ENCODE measurements at places on chromosomes 3 and 15.

- no peak for DNase-seq
These were observed 285.3 kb downstream of the SV2B start for GRCh38 chr15:91385311-91385710.

DNA sequence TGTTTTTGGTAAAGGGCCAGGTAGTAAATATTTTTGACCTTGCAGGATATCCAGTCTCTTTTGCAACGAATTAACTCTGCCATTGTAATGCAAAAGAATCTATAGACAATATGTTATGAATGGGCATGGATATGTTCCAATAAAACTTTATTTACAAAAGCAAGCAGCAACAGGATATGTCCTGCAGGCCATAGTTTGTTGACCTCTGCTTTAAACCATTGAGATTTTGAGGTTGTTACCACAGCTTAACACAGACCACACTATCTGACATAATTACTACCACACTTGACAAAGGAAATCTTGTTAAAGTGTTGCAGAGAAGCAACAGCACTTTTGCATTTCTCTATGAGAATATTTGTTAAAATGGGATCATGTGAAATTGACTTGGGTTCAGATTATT is 349.3 kb downstream of the ERC2 start:
- DNase-seq, result no peak

DNA sequence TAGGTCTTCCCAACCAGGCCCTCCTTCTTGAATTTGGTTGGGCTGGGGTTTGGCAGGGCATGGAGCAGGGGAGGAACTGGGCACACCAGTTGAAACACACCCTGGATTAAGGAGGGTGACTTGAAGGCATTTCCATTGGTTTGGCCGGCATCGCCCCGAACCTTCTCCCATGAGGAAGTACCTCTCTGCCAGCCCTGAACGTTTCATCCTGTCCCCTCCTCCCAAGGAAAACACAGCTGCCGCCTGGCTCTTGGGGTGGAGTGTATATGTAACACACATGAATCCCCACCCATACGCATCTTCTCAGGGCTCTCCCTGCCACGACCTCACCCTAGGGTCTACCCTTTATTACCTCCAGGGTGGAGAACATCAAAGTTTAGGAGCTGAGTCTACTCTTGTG is 14.6 kb downstream of the UBAP1L start:
- no peak for DNase-seq

- no peak for DNase-seq
These were observed 465.9 kb upstream of the RASGRP1 start for GRCh38 chr15:39030291-39031070.

GRCh38 chr3:98240131-98240530 is 23.9 kb upstream of the OR5H6 start:
- no peak for DNase-seq

GRCh38 chr3:167874671-167875372 is 139.3 kb downstream of the SERPINI1 start:
- DNase-seq, result no peak

DNA sequence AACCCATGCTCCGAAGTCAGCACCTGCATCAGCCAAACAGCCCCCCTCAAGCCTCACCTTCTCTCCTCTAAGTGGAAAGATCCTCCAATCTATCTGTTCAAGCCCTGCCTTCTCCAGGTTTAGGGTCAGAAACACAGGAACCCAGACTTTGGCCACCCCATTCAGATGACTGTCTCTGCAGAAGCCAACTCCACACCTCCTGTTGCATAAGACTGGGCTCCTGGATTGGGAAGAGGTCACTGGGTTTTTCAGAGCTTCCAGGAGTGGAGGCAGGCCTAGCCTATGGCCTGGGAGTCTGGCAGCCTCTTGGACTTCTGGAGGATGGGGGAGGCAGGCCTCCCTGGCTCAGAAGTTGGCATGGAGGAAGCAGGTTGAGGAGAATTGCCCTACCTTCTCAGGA is 21.5 kb downstream of the CCDC33 start:
- no peak for DNase-seq

- DNase-seq, result no peak
These were observed 97.8 kb upstream of the IGSF10 start for GRCh38 chr3:151558661-151559060.

GRCh38 chr15:73910522-73911303 is 15.5 kb upstream of the LOXL1 start:
- DNase-seq, result no peak

DNA sequence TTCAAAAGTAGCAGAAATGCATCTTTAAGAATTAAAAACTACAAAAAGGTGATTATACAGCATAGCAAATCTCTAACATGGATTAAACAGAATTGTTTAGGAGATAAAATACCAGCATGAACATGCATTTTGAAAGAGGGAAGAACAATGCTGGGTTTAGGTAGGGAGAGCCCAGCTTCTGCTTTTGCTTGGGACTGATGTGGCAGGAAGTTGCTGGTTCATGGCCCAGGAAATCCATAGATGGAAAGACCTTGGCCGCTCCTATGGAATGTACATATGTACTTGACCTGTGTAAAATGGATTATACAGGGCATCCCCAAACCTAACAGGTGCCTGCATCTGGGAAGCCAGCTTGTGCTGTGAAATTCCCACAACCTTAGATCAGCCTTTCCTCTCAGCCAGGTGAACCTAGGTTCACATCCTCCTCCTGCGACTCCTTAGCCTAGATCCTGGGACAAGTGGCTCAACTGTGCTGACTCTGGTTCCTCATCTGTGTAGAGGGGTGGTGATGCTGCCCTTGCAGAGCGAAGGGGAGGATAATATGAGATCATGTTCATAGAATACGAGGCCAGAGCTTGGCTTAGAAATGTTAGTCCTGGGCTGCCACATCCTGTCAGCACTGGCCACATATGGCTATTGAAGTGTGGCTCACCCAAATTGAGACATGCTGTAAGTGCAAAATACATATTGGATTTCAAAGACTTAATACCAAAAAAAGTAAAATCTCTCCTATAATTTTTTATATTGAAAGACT is 47.0 kb upstream of the PLXNA1 start:
- DNase-seq, result no peak

DNA sequence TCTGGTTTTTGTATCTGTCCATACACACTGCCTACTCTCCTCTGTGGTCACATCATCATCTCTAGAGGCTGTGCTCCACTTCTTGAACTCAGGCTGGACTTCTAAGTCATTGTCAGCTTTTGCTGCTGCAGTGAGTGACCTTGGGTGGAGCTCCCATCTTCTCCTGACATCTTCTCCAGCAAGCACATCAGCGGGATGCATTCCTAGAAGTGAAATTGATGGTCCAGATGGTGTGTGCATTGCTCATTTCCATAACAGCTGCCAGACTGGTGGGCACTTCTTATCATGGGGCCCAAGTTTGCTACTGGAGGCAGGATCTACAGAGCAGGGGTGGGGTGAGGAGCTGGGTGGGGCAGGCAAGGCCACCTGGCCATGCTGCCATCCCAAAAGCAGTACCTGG is 109.9 kb downstream of the DNAJB8 start:
- no peak for DNase-seq

DNA sequence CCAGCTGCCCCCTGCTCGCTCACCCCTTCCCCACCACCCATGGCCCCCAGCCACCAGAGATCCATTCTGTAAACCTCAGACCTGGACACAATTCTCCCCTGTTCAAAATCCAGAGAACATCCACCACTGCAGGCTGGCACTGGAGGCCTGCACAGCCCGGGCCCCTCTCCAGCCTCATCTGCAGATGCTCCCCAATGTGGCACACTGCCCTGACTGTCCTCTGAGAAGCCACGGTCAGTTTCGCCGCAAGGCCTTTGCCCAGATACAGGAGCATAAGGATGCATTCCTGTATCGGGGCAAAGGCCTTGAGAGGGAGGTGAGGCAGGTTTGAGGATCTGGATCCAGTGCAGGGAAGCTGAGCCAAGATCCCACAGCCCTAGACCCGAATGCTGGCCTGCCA is 175.4 kb upstream of the LINGO1 start:
- DNase-seq, result no peak

DNA sequence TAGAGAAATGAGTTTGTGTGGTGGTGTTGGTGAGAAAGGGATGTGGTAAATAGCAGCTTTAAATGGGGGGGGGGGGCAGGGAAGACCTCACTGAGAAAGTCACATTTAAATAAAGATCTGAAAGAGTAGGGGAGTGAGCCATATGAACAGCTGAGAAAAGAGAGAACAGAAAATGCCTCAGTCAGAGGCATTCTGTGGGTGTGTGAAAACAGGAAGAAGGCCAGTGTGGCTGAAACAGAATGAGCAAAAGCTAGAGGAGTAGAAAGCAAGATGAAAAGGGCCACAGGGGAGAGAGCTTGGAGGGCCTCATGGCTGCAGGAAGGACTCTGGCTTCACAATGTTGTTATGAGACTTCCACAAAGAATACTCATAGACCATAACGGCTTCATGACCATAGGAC is 783.3 kb downstream of the ZPLD1 start:
- no peak for DNase-seq

- DNase-seq, result no peak
These were observed 39.9 kb upstream of the LDHAL6B start for GRCh38 chr15:59166601-59167265.

DNA sequence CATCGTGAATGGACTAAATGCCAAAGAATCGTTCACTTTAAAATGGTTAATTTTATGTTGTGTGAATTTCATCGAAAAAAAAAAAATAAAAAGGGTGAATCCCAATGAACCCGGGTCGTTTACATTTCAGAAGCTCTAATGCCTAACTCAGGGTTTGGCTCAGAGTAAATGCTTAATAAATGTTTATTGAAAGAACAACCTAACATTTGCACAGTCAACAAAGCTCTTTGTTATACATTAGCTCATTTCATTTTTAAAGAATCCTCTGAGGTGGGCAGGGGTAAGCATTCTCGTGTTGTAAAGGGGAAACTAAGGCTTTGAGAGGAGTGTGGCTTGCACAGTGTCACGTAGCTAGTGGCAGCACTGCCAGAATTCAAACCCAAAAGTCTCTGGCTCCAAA is 109.5 kb downstream of the RPLP1 start:
- DNase-seq, result no peak

DNA sequence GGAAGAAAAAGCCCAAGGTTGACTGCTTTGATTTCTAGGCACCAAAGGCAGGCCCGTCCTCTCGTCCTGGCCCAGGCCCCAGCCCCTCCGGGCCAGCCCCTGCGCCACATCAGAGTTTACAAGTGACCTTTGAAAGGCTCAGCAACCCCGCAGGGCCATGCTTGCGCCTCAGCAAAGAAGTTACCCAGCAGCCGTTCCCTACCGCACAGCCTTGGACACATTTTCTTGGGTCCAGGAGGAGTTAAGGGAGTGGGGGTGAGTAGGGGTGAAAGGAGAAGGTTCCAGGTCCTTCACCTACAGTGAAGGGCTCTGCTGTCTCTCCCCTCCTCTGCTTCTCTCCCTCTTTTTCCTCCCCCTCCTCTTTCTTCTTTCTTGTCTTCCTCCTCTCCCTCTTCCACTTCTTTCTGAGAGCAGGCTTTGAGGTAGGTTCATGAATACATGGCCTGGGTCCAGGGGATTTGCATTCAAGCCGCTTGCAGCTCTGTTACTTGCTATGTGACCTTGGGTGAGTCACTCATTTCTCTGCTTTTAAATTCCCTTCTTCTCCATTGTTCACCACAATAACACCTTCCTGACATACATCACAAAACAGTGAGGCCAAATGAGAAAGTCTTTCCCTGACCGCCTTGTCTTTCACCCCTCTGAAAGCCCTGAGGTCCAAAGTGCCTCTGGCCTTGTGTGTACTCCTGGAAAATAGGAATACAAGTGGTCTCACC is 223.3 kb upstream of the TPRG1 start:
- no peak for DNase-seq

- no peak for DNase-seq
These were observed 225.8 kb downstream of the MYRIP start for GRCh38 chr3:40035177-40035576.

DNA sequence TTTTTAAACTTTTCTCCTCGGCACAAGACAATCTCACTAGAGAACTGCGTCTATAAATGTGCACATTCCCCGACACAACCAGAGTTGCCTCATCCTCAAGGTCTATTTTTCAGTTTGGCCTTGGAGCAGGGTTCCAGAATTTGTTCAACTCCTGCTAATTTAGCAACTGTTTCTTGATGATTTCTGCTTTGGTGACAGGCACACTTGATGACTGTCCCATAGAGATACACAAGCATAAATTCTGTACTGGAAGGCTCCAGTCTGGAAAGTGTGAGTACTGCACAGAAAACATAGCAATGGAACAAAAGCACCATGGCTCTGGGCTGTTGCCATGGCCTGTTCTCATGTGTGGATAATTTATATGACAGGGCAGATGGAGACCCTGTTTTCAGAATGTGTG is 379.6 kb upstream of the PDZRN3 start:
- no peak for DNase-seq
